ENCODE measurements at places on chromosomes 6 and 20.
A peak's percentile ranks its signal among the peaks of the same experiment; 100 is the strongest.

GRCh38 chr6:137339929-137340559 is 120.9 kb upstream of the IFNGR1 start:
- no peak for DNase-seq

DNA sequence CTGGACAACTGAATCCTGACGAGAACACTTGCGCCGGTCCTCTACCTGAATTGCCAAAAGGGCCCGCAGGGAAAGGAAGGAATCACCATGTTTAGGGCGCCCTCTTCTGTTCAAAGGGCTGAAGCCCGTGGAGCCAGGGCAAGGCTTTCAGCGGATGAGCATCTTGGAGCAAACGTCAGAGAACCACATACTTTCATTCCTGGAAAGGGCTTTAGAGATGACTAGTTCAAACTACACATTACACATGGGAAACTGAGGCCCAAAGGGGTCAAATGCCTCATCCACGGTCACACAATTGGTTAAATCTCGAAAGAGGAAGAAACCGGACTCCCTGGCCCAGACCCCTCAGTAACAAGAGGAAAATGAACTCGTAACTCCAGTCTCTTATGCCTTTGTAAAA is 11.5 kb upstream of the ZNF133 start:
- DNase-seq: peak; percentile 78

GRCh38 chr6:13368079-13368730 is 39.9 kb upstream of the TBC1D7 start:
- DNase-seq: no peak

GRCh38 chr6:36984581-36985416 is 1.2 kb downstream of the MTCH1 start:
- DNase-seq: peak; percentile 79

DNA sequence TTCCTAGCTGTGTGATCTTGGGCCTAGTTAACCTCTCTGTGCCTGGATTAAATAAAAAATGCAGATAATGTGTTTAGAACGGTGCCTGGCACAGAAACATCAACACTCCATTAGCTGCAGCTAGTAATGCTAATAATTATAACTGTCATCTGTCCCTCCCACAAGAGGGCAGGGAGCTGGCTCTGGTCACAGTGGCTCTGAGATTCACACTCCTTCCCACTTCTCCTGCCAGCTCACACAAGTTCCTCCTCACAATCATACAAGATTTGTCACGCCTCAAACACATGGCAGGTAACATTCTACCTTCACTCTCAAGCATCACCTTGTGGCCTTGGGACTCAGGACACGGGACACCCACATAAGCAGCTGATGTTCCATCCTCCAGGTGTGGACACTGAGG is 2.4 kb downstream of the ADA start:
- no peak for DNase-seq

DNA sequence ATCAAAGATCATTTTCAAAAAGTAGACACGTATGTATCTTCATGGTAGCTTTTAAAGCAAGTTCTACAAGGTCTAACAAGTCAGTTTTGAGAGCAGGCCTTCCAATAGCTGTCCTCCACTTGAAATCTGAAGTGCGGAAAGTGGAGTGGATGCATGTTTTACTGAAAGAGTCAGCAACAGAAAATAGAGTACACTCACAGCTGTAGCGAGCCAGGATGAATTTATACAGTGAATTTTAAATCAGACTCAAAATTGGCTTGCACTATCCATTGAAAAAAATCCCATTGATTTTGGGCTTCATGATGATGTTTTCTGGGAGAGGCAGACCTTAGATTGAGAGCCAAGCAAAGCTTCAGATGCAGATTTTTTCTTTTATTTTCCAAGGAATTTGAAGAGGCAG is 80.6 kb downstream of the GJA10 start:
- DNase-seq: no peak

GRCh38 chr6:36319436-36319762 is 17.3 kb downstream of the BNIP5 start:
- DNase-seq: peak; percentile 76

DNA sequence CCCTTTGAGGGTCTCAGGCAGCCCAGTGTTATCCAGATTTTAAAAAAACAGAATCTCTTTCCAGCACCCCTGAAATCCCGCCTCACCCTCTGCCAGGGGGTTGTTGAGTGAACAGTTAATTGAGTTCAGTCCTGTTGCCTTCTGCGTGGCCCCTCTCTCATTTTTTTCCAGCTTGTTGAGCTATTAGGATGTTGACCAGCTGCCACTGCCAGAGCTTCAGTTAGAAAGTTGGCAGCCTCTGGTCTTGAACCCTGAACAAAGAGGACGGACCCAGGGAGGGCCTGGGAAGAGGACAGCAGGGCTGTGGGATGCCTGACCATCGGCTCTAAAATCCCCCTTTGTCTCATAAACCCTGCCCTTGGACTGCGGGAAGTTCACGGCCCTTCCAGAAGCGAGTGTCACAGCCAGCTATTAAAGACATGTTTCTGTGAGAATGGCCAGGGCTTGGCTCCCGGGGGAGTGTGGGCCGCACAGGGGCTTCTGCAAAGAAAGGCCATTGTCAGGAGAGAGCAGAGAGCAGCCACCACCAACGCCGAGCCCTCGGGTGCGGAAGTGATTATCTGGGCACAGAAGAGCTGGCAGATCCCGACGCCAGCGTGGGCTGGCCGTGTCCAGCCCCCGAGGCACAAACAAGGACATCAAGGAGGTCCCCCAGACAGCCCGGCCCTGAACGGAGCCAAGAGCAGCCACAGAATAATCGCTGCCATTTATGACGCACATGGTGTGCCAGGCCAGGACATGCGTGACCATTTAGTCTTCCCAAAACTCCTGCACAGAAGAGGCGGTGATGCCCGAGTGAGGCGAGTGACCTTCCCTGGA is 189.0 kb downstream of the ANKRD60 start:
- DNase-seq: no peak

DNA sequence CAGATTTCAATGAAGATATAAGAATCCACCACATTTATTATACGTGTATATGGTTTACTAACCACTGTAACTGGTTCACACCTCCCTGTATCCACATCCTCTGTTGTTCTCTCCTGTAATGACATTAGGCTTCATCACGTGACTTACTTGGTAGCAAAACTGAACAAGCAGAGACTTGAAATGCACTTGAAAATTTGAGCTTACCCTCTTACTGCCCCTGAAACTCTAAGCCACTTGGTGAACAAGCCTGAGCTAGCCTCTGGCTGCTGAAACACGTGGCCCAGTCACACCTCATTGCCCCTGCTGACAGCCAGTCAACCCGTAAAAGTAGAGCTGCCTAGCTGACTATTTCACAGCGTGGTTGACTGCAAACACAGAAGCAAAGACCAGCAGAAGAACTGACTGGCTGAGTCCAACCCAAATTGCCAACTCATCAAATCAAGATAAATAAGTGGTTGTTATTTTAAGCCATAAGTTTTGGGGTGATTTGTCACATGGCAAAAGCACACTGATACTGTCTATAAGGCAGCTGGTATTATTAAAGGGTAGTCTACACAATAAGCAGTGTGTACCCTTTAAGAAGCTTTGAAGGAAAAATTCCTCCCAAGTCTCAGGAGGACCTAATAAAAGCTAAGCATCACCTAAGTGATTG is 109.0 kb downstream of the RALGAPA2 start:
- peak; percentile 82 for DNase-seq

DNA sequence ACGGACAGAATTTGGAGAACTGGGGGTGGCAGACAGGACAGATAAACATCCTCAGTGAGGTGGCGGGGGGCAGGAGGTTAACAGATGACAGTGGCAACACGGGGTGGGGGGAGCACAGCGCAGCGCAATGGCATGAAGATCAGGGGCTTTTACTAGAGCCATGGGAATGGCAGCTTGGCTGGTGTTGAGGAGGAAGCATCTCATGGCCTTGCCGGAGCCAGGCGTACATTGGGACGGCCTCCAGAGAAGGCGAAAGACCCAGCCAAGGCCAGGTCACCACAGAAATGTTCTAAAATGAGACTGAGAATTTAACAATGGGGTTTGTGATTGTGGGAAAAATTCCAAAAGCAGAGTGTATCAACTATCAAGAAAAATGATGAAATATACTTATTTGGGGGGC is 173.0 kb downstream of the PRKN start:
- no peak for DNase-seq

GRCh38 chr6:15443119-15443830 is 197.4 kb downstream of the JARID2 start:
- no peak for DNase-seq

GRCh38 chr6:85864453-85865401 is 222.0 kb upstream of the SYNCRIP start:
- DNase-seq: no peak

- DNase-seq: no peak
These were observed 11.9 kb upstream of the TNFRSF21 start for GRCh38 chr6:47321577-47321976.

DNA sequence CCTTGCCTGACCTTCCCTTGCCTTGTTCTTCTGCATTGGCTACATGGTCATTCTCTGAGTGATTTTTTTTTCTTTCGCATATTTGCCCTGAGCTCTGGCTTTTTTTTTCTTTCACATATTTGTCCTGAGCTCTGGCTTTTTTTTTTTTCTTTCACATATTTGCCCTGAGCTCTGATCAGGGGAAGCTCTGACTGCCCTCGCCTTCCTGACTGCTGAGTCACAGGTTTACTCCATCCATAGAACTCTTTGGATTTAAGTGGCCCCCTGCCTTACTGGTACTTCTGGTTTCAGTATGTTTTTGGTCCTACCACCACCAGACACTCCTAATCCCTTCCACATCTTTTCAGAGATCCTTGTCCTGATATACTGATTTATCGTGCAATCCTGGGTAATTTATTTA is 201.1 kb downstream of the OGFRL1 start:
- no peak for DNase-seq

- no peak for DNase-seq
These were observed 58.9 kb upstream of the RREB1 start for GRCh38 chr6:7048894-7049293.

DNA sequence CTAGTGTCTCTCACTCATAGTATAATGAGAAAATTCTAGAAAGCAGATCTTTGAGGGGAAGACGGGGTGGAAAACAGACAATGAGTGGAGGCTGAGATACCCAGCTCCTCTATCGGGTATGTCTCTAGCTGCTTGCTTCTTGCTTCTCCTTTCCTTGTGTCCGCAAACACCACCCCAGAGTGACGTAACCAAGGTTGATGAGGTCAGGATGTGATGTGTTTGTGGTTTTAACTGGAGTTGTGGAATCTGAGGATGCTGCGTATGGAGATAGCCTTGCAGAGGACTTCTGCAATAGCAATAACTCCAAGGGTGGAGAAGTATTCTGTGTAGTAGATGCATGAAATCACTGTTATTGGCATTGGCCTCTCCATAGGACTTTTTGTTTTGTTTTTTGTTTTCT is 132.7 kb upstream of the IFNGR1 start:
- no peak for DNase-seq

- no peak for DNase-seq
These were observed 48.3 kb downstream of the TBXT start for GRCh38 chr6:166119116-166119911.

DNA sequence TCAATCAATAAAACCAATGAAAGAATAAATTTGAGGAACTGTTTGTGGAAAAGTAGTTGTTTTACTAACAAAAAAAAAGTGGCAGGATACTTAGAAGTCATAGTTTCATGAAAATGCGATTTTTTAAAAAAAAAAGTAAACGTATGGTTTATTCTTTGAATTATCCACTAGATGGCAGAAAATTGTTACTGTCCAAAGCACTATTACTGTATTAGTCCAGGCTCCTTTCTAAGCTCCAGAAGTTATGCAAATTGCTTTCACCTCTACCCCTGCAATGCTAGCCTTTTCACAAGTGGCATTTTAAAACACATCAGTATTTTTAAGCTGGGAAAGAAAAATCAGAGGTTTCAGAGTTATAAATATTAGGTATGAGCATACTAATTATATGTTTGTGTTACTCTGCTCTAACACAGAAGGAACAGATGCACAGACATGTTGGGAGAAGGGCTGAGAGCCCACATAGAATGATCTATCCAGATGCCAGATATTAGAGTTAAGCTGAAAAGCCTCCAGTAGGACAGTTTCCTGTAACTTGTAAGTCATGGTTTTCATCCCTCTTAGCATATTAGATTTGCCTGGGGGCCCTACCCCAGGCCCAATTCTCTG is 63.9 kb downstream of the FHL5 start:
- peak; percentile 30 for DNase-seq

DNA sequence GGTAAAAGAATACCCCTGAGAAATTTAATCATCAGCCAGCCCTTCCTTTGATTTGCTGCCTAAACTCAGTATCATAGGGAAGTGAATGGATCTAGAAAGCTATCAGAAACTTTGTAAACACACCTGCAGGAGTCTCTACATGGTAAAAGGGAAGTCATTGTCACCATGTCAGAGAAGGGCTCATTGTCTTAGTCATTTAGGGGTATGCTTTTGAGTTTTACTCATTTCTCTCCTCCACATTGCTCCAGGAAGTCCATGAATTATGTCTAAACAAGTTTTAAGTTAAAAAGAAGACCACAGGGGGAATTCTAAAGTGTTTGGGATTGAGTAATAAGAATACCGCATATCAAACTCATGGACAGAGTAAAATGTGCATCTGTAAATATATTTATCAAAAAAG is 2.5 kb downstream of the SLC17A1 start:
- DNase-seq: no peak

DNA sequence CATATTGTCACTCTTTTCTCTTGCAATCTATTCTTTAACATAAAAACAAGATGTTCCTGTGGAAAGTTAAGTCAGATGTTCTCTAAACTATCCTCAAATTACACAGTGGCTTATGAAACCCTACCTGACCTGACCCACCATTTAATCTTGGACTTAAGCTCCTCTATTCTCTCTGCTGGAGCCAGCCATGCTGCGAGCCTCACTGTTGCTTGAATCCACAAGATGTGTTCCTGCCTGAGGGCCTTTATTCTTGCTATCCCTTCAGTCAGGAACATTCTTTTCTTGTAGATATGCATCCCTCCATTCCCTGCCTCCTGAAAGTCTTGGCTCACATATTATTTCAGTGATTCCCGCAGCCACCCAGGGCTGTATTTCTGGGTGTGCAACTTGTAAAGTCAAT is 283.2 kb downstream of the EPHA7 start:
- peak; percentile 77 for DNase-seq

GRCh38 chr6:11222385-11223277 is 9.8 kb downstream of the NEDD9 start:
- no peak for DNase-seq

- no peak for DNase-seq
These were observed 274.3 kb downstream of the COL12A1 start for GRCh38 chr6:74931558-74931957.

- DNase-seq: no peak
These were observed 8.2 kb upstream of the MTHFD1L start for GRCh38 chr6:150857062-150857944.

DNA sequence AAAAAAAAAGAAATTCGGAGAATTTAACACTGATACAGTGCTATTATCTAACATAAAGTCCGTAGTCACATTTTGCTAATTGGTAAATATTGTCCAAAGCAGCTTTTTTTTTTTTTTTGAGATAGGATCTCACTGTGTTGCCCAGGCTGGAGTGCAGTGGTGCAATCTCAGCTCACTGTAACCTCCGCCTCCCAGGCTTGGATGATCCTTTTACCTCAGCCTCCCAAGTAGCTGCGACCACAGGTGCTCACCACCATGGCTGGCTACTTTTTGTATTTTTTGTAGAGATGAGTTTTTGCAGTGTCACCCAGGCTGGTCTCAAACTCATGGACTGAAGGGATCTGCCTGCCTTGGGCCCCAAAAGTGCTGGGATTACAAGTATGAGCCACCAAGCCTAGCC is 15.9 kb downstream of the MTO1 start:
- no peak for DNase-seq

GRCh38 chr6:4208158-4208557 is 72.8 kb upstream of the ECI2 start:
- no peak for DNase-seq
